Astrocyte of the cerebellum (primary cell): ENCODE measurements at places on chromosomes 2 and 18.
A peak's percentile ranks its signal among the peaks of the same experiment; 100 is the strongest.

- no peak for DNase-seq
These were observed 117.3 kb downstream of the GALR1 start for GRCh38 chr18:77366720-77367641.

DNA sequence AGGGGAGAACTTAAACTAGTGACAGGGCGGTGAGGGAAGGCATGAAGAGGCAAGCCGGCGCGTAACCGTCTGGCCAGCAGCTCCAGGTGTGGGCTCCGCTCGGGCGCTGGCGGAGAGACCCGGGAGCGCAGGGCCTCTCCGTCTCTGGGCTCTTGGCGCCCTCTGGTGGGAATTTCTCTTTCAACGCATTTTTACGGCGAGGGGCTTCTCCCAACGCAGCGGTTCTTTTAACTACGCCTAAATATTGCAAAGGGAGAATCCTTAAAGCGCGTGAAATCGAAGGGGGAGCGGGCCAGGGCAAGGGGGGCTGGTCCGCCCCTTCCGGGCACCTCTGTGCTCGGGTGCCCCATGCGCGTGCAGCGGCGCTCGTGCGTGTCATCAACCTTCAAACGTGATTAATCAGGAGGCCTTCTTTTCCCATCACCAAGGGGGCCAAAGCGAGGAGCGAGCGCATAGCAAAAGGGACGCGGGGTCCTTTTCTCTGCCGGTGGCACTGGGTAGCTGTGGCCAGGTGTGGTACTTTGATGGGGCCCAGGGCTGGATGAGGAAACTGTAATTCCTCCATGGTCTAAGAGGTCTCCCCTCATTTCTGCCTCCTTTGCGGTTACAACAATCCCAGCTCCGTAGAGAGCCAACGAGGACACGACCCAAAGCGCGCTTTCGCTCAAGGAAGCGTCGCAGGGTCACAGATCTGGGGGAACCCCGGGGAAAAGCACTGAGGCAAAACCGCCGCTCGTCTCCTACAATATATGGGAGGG, 762 bp upstream of the GAD1 start:
- peak; percentile 24 for DNase-seq

DNA sequence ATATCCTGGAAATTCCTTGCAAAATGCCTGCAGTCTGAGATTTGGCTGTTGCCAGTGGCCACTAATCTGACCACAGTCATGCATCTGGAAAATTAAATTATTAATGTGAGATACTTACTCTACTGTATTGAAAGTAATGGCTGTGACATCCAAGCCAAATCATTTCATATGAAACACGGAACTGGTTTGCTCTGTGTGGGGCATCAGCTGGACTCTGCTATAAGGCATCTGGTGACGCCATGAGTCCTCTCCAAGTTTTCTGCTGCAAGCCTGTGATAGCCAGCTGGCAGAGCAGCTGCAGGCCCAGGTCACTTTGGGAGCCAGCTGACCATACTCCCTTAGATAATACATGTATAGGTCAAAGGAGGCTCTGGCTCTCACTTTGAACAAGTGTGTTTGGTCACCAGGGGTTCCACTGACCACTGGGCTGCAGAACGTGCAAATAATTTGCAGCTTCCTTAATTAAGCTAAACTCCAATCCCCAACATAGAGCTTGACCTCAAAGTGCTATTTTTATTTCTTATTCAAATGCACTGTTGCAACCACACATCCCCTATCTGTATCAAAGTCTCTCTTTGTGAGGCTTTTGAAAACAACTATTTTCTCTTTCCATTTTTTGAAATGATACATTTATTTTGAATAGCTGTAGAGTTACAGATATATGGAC, 152.9 kb downstream of the NCKAP5 start:
- peak; percentile 32 for DNase-seq

- no peak for DNase-seq
These were observed 182.3 kb downstream of the INO80D start for GRCh38 chr2:205903549-205904129.
